ENCODE measurements at places on chromosomes 5 and 9.

- no peak for ATAC-seq
Measured at GRCh38 chr5:89353837-89354551, 471.0 kb upstream of the MEF2C start.

DNA sequence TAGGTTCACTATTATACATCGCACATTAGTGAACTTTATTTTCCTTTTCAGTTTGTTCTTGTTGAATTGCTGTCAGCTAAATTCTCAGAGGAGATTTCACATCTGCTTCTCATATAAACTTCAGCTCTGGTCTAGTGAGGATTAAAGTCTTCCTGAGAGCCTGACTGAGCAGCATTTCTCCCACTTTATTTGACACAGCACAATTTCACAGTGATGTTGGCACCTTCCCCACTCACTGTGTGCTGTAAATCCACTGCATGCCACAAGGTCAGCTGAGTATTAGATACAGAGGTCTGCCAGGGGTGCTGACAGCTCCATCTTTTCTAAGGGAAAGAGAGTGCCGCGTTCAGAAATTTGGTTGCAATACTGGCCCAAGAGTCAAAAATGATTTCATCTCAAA lies 567.4 kb downstream of the PRR16 start:
- no peak for ATAC-seq

- ATAC-seq, result no peak
Measured at GRCh38 chr9:132074736-132075135, 4.9 kb downstream of the MED27 start.

DNA sequence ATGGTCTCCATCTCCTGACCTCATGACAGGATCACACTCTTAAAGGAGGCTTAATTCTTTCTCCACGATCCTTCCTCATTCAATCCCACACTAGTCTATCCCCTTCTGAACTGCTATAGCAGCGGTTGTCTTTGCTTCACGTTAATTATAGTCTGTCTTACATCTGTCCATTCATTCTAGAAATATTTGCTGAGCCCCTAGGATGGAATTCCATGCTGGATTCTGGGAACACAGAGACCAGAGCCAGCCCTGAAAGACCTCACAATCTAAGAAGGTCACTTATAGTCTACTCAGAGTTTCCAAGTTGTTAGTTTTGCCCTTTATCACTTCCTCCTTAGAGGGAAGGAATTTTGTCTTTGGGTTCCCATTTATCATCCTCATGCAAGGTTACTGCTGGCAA lies 193.5 kb downstream of the GAS1 start:
- no peak for ATAC-seq

DNA sequence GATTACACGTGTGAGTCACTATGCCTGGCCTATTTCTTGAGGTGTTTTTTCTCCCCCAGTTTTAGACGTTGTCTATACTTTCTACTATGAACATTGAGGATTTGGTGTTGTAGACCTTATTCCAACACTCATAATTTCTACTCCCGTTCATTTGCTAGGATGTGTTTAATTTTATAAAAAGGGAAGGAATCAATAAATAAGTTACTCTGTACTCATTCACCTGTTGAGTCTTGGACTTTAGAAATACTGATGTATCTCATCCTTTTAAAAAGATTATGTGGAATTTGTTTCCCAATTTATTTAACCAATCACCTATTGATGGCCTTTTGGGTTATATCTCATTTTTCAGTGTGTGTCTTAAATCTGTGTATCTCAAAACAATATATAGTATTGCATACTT lies 3.2 kb downstream of the CDK7 start:
- no peak for ATAC-seq

GRCh38 chr5:1312206-1312605 lies 17.3 kb upstream of the TERT start:
- no peak for ATAC-seq

GRCh38 chr9:28930766-28931165 lies 1357.5 kb upstream of the C9orf72 start:
- no peak for ATAC-seq

All from gastroesophageal sphincter (tissue), 4 donors.